Stimulated activated CD8-positive, alpha-beta memory T cell treated with anti-CD3 and anti-CD28 coated beads, Interleukin-4, amount 100 ng/mL, for 1 hour (primary cell): ENCODE measurements at places on chromosomes 2 and 18.

GRCh38 chr2:216345846-216346245 lies 26.4 kb downstream of the MARCHF4 start:
- no peak for DNase-seq

- no peak for DNase-seq
Observed at GRCh38 chr2:24702800-24703199, 90.4 kb downstream of the PTRHD1 start.

- DNase-seq: no peak
Observed at GRCh38 chr2:143468341-143468888, 339.2 kb downstream of the ARHGAP15 start.

DNA sequence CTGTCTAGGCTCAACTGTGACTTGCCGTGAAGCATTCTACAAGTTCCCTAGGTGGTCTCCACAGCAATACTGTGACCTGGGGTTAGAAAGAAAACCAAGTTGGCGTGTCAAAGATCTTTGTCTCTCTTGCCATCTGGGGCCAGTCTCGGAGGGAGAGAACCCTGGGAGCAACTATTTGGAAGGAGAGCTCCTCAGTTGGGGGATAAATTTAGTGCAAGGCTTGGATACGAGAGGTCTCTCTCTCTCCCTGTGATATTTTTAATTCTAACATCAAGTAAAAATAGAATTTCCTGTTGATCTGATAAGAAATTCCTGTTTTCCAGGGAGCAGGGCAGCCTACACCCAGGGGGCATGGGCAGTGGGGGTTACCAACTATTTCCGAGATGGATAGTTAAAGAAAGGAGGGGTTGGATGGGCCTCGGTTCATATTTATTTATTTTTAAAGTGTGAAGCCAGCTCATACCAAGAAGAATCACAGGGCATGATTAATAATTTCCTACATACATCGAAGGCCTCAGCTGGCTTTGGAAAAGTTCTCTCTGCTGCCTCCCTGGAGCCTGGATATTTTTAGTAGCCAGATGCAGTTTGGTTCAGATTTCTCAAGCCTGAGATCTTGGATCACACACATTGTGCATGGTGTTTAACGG lies 62.8 kb downstream of the EHD3 start:
- DNase-seq: no peak

GRCh38 chr2:111030945-111031344 lies 89.8 kb upstream of the BCL2L11 start:
- DNase-seq: no peak
